Stimulated activated CD4-positive, alpha-beta T cell treated with anti-CD3 and anti-CD28 coated beads, TNF-alpha, amount 100 ng/mL, for 24 hours (primary cell): ENCODE measurements at places on chromosomes 7 and 10.

DNA sequence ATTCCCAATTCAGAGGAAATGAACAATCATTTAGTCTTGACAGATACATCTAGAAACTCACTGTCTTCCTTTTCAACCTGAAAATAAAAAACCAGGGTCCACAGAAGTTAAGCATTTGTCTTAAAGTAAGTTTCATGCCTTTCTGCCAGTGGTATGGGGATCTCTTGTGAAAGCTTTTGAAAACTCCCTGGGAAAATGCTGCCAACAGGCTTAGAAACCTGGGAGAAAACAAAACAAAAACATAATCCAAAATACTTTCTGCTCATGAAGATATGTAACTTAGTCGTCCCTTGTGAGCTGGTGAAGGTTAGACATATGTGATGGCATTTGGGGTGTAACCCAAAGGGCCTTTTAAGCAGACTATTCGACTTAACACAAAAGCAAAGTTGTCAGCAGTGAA is 66.4 kb upstream of the ZNF438 start:
- no peak for DNase-seq

- no peak for DNase-seq
Measured at GRCh38 chr7:6278749-6279310, 6.4 kb upstream of the CYTH3 start.

DNA sequence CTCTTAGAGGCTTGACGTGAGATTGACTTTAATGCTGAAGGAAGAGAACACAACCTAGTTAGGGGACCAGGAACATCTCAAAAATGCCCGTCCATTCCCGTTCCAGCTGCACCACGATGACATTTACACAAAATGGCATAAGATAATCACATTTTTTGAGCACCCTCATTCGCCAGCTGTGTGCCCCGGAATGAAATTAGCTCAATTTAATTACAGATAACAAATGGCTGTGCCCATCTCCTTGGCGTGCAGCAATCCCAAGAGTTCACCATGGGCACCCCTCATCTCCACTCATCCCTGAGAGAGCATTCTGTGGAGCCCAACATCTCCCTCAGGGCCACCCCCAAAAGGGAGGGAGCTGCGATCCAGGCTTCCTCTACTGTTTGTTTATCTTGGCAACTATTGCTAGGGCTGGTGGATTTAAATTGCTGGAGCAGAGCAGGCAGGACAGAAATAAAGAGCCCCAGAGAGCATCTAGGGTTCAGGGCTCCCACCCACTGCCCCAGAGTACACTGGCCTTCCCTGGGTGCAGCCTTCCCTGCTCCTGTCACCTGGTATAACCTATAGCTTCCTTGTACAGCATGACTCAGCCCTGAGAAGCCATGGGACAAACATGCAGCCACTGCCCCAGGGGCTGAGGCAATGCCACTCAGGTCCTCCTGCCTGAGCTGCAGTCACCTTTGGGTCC is 263.5 kb downstream of the ZEB1 start:
- DNase-seq: no peak

DNA sequence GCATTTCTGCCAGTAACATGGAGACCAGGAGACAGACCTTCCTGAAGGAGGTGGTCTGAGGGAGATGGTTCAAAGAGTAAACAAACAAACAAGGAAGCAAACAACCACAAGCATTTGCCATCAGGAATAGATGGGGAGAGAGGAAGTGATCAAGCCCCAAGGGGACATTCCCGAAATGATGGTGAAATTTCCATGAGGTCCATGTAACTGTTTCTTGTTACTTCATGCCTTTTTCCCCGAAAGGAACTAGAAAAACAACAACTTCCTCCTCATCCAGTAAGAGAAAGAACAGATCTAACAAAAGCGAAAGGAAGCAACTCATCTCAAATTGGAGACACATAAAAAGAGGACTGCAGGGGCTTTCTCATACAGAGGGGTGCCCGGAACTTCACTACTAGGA is 152.5 kb upstream of the ZNF32 start:
- DNase-seq: no peak

- no peak for DNase-seq
Measured at GRCh38 chr10:112628951-112629609, 182.1 kb downstream of the VTI1A start.

DNA sequence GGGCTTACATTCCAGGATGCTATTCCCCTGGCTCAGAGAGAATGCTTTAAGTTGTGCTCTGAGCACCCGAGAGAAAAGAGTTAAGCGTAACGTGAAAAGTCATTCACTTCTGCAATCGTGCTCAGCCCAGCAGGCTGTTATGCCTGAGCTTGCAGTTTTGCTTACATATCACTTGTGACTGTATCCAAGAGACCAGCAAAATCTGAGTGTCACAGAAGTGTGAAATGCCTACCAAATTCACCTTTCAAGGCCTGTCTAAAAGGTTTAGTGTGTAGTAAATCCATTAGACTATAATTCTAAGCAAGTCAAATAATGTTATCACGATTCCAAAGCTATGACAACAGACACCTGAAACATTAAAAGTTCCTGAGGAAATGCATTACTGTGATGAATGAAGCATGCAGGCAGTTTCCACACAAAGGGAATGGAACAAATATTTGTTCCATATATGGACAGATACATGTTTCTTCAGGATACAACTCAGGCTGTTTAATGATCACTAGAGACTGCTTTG is 20.1 kb downstream of the ITGB1 start:
- no peak for DNase-seq

GRCh38 chr7:22725585-22725984 is 1.4 kb upstream of the IL6 start:
- no peak for DNase-seq

GRCh38 chr10:88194041-88194887 is 330.8 kb downstream of the PTEN start:
- DNase-seq: no peak

DNA sequence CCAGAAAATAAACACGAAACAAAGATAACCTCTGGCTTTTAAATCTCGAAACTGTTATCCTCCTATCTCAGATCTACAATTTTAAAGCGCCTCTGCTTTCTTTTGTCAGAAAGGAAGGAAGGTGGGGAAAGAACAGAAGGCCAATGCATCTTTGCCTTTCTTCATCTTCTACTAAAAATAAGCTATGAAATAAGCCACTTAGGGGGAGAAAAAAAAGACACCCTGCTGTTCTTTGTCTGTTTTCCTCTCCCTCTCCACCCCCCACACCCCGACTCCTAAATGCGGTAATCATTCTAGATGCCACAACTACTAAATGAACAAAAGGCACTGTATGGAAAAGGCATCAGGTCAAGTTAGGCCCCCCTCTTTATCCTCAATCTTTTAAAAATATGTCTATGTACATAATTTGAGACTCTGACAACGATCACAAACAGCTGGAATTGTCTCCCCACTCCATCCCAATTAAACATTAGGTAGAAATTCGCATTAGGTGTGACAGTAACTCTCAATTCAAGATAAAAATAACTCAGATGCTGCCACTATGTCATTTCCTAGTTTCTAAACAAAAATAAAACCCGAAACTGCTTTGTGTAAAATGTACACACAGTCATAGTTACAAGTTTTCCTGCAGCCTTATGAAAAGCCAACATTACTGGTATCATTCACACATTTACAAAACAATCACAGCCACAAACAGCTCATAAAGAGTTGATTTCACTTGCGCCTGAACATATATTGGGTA is 2.4 kb downstream of the UBE2H start:
- no peak for DNase-seq

DNA sequence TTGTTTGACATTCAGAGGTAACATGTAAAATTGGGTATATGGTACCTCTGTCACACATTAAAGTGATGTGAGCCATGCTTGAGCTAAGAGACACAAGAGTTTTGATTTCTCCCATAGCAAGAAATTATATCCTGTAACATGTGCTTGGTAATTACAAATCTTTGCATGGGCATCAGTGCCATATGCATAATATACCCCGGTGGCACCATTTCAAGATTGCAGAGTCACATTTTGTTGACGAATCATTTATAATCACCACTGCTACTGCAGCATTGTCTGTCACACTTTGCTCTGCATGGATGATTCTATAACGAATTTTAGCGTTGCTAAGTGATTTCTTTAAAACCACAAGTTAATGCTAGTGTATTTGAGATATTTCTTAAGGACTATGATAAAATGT is 443.7 kb upstream of the LRRN3 start:
- DNase-seq: no peak

DNA sequence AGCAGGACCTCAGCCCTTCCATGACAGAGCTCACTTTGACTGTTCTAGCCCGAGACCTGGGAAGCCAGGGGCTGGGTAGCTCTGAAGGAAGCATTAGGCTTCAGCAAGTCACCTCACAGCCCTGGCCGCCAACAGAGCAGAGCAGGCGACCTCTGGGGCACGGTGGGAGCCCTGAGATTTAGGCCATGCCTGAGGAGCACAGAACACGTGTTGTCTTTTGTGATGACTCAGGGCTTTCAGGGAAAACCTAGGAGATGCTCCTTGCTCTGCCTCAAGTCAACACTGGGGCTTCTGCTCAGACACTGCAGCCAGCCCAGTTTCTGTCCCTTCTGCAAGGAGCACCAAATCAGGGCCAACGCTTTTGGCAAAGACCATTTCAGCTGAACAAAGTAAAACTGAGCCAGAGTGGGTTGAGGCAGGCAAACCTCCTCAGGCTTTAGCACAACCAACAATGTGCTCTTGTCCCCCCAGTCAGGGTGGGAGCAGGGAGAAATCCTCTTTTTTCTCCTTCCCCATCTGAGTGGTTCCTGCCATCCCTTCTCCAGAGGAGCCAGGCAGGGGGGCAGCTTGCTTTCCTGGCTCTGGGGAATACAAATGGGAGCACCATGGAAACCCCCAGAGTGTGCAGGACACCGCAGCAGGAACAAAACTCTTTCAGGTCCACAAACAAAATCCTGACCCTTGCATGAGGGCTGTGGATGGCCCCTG is 14.4 kb downstream of the CAMK2G start:
- DNase-seq: no peak

DNA sequence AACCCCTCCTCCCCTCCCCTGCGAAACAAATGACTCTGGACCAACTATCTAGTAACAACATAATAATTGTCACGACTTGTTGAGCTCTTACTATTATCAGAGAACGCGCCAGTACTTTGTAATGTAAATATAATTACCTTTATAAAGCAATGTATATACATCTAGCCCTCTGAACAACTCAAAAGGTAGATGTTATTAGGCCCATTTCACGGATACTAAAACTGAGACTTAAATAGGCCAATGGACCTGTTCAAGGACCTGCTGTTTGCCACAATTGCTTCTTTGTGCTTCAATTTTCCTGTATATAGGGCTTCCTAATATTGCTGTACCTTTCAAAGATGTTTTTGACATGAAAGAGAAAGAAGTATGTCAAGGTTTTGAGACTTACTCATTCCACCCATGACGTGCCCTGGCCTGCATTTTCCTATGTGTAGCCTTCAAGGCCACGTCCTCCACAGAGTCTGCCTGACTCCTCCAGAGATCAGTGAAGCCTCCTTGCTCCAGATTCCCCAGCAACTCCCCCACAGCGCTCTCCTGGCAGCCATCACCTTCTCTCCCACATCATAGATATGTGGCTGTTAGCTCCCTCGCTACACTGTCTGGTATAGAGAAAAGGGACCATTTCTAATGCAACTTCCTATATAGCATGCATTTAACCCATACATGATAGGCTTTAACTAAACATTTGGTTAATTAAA is 156.6 kb downstream of the SKIDA1 start:
- DNase-seq: no peak

- no peak for DNase-seq
Measured at GRCh38 chr7:1641173-1641572, 28.9 kb upstream of the ELFN1 start.

DNA sequence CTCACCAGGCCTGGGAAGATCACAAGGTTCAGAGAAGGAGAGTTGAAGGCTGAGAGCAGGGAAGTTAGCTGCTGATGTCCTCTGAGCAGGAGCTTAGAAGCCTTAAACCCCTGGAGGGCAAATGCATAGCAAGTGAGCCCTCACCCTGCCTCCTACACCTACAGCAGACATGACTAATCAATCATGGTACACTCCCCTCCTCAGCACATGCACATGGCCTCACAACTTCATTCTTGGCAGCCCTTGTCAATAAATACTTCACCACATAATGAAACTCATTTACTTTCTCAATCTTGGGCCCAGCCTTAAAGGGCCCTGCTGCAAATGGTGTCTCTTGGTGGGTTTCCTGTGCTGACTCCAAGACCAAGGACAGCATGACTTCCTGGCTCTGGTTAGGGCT is 12.9 kb downstream of the MMRN2 start:
- DNase-seq: no peak

DNA sequence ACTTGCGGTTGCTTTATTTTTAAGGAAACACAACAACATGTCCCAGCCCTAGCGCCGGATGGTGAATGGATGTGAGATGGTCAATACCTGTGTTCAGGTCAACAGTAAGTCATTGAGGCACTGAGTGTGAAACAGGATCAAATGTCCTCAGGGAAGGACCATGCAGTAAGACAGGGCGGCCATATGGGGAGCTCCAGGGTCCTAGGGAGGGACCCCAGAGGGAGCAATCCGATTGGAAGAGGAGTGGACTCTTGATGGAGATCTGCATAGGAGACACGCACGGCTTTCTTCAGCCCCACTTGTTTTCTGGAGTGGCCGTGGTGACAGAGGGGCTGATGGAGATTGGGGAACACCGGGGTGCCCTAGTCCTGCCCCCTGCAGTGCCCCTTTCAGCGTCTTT is 423.8 kb upstream of the MKI67 start:
- no peak for DNase-seq
